NCI-H2107 (cell line): ENCODE measurements at places on chromosomes 7 and 10.

GRCh38 chr10:102605712-102606111 lies 38.6 kb upstream of the TRIM8 start:
- no peak for DNase-seq

DNA sequence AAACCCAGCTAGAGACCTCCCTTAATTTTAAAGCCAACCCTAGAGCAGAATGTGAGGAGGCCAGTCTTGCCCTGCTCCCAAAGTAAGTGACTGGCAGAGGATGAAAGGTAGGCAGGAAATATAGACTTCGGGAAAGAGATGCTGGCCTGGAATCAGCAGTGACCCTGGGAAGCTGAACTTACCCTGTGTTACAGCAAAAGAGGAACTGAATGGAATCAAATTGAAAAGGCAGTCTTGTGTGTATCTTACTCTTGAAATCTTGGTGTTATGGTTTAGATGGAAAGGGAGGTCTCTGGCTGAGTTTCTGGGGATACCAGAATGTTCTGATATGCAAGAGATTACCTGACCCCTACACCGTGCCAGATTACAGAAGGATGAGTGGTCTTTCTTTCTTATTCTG lies 7.9 kb upstream of the CFAP43 start:
- no peak for DNase-seq

GRCh38 chr7:157436076-157436475 lies 99.3 kb downstream of the DNAJB6 start:
- no peak for DNase-seq

DNA sequence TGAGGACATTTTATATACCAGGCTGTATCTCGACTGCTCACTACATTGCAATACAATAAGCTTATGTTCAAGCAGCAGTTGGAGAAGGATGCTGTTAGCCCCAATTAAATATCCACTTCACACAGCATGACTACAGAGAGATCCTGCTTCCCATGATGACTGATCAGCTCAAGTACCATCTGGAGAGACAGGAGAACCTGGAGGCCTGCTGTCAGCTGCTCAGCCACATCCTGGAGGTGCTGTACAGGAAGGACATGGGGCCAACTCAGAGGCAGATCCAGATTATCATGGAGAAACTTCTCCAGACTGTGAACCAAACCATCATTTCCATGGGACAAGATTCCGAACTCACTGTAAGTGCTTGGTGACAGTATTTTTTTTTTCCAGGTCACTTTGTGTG lies 22.5 kb downstream of the RNF133 start:
- DNase-seq: no peak
